ENCODE measurements at places on chromosomes 6 and 20. TPM values are rescaled to one million over a fixed set of nuclear protein-coding genes. Genes with fewer than 3 reads are reported as not detected.
A peak's percentile ranks its signal among the peaks of the same experiment; 100 is the strongest.

DNA sequence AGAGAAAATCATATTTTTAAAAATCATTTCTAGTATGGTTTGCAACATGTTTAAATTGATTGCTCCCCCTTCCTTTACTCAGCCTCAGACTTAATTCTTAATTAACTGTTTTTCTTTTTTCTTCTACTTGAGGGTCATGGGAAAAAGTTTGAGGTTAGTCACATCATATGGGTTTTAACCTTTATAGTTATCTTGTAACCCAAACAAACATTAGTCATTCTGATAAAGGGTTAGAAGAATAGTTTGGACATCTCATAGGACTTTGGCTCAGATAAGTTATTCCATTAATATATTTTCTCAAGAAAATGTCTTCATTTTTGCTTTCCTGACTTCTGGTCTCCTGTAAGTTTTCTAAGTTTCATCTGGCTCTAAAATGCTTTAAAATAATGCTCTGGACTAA lies 34.5 kb upstream of the TSPYL1 start:
- no peak for DNase-seq

- DNase-seq, result peak; percentile 40
Observed at GRCh38 chr6:18997375-18997826, 610.3 kb downstream of the RNF144B start.

DNA sequence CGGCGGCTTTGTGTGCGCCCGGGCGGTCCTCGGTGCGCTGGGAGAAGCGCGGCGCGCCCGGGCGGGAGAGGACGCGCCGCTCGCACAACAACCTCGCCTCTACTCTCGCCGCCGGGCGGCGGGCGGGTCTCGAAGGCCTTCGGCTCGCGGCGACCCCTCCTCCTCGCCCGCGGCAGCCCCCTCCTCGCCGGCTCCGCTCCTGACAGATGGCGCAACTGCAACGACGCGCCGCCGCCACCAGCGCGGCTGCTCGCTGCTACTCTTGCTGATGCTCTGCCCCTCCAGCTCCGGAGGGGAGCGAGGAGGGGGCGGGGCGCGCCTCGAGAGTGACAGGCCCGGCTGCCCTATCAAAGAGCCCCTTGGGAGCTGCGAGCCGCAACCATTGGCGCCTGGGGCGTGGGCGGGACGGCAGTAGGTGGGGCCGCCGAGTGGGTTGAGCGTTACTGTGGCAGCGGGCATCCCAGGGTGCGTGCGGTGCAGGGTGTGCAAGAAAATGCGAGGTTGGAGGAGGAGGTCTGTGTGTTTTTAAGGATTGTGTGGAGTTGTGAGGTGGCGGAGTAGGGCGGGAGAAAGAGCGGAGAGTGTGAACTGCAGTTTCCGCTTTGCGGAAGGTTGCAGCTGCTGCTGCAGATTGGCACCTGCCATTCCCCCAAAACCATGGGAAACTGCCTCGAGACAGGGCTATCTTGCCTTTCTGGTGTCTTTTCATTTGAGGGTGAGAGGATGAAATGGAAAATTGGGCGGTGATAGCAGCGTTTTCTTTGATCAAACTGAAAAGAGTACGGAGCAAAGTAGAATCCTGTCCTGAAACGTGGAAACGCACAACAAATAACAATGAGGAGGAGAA lies at the start of gene FYN:
Gene FYN (minus strand): TSS at position 275 of the 847 bp plus-strand sequence. CDS start 153,401 bp downstream, outside the sequence.
- DNase-seq, result peak; percentile 96

DNA sequence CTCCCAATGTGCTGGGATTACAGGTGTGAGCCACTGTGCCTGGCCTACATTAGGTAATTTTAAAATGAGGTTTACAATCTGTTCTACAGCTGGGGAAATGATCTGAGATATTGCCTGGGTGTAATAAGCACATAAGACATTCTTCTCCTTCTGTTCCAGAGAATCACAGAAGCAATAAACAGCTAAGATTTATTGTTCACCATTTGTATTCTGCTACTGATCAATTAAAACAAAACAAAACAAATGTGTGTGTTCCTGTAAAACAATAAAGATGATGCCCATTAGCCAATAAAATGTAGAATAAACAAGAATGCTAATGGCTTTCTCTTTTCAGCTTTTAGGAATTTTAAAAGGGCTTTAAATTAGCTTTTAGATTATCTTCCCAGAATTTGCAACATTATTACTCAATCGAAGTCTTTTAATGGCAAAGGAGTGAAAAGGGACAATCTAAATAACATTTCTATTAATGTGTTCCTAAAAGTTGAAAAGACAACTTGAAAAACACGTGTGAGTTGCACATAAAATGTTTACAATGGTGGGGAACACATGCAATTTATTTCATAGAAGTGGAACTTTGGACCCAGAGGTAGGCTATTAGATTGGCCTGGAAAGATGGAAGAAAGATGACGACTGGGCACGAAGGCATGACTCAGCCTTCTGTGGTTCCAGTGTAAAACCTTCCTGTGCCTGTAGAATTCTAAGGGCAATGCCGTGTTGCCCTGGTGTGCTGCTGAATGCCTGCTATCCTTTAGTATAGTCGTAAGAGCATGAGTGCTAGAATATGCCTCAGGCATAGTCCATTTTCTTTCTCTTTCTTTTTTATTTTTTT lies 29.0 kb upstream of the DEK start:
- DNase-seq, result peak; percentile 26

- DNase-seq, result peak; percentile 87
Observed at GRCh38 chr20:2814587-2815051, at the start of gene C20orf141. Gene C20orf141, plus strand, starts transcription at chr20:2814987. Its CDS starts 198 bp downstream, at chr20:2815185.

Gene GABRR2
- not detected for polyA plus RNA-seq

GRCh38 chr6:146865756-146866379 lies 267.1 kb downstream of the ADGB start:
- no peak for DNase-seq

Gene CDSN
- 2.8 TPM for polyA plus RNA-seq

- no peak for DNase-seq
Observed at GRCh38 chr20:20967564-20968184, 138.5 kb downstream of the LINC00237 start.

Gene OLIG3
- not detected for polyA plus RNA-seq

Gene CCN5
- polyA plus RNA-seq, result not detected

DNA sequence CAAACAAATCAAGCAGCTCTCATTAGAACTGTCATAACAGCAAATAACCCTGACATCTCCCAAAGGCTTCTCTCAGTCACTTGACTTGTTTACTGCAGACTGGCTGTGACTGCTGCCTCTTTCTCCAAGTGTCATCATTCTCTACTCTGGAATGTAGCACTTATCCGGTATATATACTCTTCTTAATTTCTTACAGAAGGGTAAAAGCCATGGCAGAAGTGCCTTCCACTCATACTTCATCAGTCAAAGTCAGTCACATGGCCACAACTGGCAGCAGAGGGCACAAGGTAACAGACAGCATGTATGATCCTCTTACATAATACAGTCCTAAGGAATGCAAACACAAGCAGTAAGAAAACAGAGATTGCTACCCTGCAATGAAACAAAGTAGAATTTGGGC lies 9.3 kb downstream of the NAPB start:
- no peak for DNase-seq

DNA sequence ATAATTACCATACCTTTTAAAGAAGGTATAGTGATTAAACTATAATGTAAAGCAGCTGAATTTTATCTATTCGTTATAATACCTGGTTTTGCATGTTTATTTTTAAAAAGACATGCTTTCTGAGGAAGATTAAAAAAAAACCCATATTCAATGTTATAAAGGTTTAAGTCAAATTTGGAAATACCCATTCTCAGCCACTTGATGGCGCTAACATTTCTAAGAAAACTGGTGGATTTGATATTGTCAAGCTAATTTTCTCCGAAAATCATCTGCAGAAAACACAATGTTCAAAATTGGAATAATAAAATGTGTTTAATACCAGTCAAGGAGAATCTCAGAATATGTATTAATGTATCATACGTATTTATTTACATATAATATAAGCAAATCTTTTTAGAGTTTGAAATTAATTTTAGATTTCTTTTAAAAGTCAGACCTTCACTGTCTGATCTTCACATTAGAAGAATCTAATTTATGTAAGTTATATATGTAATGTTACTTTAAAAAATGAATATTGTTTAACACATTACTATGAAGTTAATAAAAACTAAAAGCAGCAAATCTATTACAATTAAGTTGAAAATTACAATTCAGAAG lies 35.0 kb downstream of the SHPRH start:
- peak; percentile 5 for DNase-seq

DNA sequence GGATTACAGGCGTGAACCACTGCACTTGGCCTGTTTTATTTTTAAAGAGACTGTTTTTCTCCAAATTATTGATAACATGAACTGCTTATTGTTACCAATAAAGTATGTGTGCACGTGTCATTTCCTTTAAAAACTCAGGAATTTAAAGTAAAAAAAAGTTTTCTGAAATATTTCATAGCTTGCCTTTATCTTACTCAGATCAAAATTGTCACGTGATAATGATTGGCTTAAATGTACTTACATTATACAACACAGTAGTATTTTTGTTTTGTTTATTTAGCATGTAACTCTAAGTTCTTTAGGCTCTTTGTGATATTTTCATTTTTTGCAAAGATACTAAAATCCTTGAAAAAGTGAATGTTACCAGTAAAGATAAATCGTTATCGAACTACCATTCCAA lies 174.1 kb downstream of the ZFAND3 start:
- no peak for DNase-seq

Gene EYA4
- polyA plus RNA-seq, result not detected

- peak; percentile 44 for DNase-seq
Observed at GRCh38 chr6:144467172-144467762, 182.1 kb downstream of the UTRN start.

GRCh38 chr20:17439616-17440296 lies 91.4 kb downstream of the BFSP1 start:
- no peak for DNase-seq

Gene SPEF1
- polyA plus RNA-seq, result 0.08 TPM

- peak; percentile 96 for DNase-seq
Observed at GRCh38 chr6:42226645-42227143, 9.0 kb upstream of the MRPS10 start.

GRCh38 chr20:26135325-26136110 lies 438.9 kb upstream of the ZNF337 start:
- no peak for DNase-seq

GRCh38 chr6:149212206-149212605 lies 105.3 kb upstream of the TAB2 start:
- DNase-seq, result no peak

DNA sequence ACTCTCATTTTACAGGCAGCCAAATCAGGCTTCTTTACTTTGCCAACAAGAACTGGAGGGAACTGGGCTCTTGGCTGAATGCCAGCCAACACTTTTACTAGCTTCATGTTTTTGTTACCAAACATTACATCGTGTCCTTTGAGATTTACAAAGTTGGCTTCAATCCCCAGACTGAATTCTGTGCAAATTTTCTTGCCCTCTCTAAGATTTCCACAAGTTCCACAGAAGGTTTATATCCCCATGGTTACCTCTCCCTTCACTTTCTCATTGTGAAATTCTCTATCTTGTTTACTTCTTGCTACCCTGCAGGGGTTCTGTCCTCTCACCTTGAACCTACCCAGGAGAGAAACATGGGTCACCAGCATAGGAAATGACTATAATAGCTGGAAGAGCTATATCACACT lies 37.6 kb upstream of the PLCB1 start:
- no peak for DNase-seq

Gene TUBB1
- polyA plus RNA-seq, result 0.01 TPM

Gene ZNF341
- polyA plus RNA-seq, result 2.9 TPM

Gene IRAK1BP1
- polyA plus RNA-seq, result 2.3 TPM
